Occipital lobe (tissue), 3 donors: ENCODE measurements at places on chromosomes 3 and 15.

- DNase-seq, result no peak
Measured at GRCh38 chr3:178388473-178388872, 147.8 kb upstream of the KCNMB2 start.

GRCh38 chr15:44804298-44805046, 68.1 kb downstream of the TRIM69 start:
- DNase-seq, result no peak

DNA sequence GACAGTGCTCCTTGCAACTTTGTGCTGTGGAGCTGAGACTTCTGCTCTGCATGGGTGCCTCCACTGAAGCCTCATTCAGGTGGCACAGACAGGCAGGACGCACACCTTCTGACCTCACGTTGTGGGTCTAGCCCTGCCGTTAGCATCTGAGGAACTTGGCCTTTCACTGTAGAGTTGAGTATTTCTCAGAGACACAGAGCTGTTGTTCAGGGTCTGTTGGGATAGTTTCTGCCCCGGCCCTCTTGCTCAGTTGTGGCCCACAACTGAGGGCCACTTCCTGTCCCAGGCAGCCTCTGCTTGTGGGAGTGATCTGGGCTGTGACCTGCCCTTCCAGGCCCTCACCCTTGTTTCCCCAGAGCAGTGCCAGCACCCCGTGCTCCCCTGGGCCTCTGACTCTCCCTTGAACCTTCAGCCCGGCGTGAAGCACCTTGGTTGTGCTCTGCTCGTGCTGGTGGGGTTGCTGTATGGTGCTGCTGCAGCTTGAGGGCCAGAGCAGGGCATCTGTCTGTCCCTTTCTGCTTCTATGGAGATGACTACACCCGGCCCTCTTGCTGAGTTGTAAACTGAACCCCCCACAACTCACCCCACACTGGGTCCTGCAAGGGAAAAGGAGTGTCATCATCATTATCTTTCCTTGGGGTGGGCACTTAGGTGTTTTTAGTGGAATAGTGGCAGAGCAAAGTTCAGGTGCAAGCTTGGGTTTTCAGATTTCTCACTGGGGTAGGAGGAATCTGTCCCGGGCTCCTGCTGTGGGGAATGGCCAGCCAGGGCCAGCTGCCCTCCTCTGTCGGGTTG, 11.7 kb downstream of the BAHD1 start:
- no peak for DNase-seq

GRCh38 chr3:37154668-37155314, 19.6 kb downstream of the LRRFIP2 start:
- no peak for DNase-seq

DNA sequence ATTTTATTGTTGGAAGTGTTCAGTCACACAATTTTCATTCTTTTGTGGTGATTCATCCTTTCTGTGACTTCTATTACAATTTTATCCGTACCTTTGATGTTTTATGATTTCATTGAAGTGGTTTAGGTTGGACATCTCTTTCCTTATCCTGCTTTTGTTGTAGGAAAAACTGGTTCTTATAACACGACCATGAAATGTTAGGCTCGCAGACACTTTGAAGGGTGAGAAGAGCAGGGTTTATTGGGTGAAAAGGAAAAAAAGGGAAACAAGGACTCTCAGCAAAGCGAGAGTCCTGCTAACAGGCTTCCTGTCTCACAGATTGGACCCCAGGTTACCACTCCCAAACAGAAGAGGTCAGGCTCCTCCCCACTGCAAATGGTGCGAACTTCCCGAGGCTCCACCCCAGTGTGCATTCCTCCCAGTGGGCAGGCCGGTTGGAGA, 257.4 kb downstream of the STXBP5L start:
- DNase-seq, result no peak
